Activated CD4-positive, alpha-beta T cell treated with anti-CD3 and anti-CD28 coated beads, Interleukin-2, amount 50 U/mL, for 1 hour (primary cell): ENCODE measurements at places on chromosomes 2 and 18.
A peak's percentile ranks its signal among the peaks of the same experiment; 100 is the strongest.

DNA sequence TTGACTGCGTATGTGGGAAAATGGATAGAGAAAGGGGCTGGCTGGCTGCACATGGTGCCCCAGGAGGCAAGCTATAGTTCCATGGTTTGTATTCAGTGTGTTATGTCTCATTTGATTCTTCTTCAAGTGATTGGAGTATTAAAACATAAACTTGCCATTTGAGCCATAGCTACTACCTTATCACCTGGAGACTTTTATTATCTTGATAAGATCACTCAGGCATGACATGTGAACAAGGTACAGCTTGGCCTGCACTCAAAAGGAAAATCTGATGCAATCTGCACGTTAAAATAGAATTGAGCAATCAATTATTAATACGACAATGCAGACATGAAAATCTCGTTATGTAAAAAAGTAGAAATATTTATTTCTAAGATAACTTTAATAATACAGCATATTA, 116.9 kb downstream of the RND3 start:
- DNase-seq = no peak

DNA sequence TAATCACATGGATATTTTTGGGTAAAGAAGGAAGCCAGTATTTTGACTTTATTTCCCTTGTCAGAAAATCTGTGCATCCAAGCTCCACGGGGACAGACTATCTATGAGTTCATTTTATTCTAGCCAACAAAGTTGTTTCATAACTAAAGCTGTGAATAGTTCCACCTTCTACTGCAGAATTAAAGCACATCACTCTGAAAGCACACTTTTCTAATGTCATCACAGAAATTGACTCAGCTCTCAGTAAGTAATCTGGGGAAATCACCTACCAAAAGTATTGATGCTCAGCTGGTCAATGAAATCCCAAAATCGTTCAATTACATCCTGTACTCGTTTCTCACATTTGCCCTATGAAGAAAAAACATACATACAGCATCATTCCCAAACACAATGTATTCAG, 19.1 kb downstream of the IAH1 start:
- no peak for DNase-seq

GRCh38 chr2:142718576-142719155, 158.8 kb upstream of the KYNU start:
- DNase-seq = no peak

DNA sequence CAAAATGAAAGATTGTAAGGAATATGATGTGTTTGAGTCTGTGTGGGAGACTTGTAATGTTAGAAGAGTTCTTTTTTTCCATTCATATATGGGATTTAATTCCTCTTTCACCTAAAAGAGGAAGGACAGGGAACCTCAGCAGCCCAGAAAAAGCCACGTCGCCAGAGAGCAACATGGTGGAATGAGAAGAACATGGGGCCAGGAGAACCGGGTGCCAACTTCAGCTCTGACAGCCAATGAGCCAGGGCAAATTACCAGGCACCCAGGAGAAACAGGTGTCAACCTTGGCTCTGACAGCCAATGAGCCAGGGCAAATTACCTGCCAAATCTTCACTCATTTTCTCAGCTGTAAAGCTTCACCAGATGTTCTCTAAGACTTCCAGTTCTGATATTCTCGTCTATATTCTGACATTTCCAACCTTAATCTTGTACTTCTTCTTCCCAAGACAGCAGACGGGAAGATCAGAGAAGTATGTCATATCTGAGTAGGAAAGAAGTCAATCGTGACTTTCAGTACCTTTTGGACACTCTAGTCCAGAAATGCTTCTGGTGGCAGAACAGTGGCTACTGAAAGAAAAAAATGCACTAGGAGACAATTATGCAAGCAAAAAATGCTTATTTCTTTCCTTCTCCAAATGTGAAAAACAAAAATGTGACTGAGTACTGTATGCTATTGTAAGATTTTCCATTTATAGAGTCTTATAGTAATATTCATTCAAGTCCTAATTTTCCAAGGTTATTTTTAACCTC, 79.2 kb upstream of the COL5A2 start:
- DNase-seq = no peak

- DNase-seq = no peak
Measured at GRCh38 chr2:219675221-219675620, 47.8 kb downstream of the SLC4A3 start.

DNA sequence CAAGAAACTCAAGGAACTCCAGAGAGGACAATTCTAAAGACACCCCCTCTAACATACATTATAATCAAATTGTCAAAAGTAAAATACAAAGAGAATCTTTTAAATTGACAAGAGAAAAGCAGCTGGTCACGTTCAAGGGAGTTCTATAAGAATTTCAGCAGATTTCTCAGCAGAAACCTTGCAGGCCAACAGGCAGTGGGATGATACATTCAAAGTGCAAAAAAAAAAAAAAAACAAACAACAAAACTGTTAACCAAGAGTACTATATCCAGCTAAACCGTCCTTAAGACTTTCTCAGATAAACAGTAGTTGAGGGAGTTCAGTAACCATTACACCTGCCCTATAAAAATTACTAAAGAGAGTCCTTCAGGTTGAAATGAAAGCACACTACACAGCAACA, 33.9 kb downstream of the CCDC138 start:
- no peak for DNase-seq

DNA sequence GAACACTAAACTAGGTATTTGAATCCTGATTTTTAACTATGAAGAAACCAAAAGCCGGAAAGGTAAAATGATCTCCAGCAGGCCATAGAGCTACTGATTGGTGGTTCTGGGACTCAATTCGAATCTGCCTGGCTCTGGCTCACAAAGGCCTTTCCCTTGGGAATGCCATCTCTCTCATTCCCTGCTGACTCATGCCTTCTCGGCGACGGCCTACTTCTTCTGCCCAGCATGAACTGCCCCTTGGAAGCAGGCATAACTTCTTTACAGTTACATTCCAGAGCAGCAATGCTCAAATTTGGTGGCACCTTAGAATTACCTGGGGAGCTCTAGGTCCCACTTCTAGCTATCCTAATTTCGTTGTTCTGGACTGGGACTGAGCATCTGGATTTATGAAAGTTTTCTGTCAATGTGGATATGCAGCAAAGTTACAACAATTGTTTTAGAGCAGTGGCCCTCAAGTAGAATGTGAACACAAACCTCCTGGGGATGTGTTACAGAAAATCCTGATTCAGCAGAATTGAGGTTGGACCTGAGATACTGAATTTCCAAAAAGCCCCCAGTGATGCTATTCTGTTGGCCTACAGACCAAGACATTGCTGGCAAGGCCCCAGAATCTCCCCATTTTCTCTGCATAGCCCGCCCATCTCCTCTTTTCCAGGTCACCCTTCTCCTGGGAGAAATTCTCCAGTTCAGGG, 261.1 kb downstream of the CNTNAP5 start:
- no peak for DNase-seq

GRCh38 chr2:234488913-234489451, 7.9 kb downstream of the ARL4C start:
- DNase-seq = peak; percentile 70

DNA sequence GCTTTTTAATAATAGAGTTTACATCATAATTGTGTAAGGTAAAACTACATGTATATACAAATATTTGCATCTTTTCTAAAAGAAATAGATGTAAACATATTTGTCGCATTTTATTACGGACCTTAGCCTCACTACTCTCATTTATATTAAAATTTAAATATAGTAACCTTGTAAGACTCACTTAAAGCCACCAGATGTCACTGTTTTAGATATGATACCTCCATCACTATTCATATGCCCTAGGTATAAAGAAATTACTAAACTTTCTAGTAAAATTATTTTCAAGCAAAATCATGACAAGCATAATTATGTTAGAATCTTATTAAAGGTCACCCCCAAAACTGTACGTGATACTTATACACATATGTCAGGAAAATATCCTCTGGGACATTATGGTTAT, 674.3 kb upstream of the REG3G start:
- no peak for DNase-seq

DNA sequence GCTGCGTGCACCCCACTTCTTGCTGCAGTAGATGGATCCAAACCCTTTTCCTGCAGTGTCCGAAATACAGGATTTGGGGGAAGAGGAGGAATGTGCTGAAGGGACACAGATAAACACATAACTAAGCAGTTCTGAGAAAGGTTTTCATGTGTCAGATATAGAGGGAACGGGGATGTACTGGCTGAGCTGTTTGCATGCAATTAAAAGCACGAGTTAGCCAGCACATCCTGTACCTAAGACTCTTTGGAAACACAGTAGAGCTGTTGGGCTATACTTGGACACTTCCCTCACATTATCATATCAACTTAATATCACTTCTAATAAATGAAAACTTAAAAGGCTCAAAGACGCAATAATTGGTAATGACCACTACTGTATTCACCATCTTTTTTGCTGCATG, 377.4 kb downstream of the XIRP2 start:
- no peak for DNase-seq

- no peak for DNase-seq
Measured at GRCh38 chr2:29368659-29369040, 253.4 kb downstream of the CLIP4 start.
